ENCODE measurements at places on chromosomes 6 and 20.

DNA sequence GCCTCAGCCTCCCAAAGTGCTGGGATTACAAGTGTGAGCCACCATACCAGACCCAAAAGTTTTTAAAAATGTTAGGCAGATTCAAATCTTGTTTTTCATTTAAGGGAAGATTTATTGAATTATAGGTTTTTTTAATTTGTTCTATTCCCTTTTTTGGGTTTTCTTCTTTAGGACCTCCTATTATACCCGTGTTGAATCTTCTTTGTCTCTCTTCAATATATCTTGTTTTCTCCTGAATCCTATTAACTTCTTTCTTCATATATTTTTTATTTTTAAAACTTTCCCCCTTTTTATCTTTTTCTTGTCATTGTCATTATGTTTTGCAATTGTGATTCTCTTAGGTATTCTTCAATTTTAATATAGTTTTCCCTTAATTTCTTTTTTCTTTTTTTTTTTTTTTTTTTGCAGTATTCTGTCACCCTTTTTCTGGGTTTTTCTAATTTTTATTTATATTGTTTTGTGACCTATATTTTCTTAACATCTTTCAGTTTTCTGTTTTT, 45.9 kb upstream of the NOP56 start:
- DNase-seq = no peak

DNA sequence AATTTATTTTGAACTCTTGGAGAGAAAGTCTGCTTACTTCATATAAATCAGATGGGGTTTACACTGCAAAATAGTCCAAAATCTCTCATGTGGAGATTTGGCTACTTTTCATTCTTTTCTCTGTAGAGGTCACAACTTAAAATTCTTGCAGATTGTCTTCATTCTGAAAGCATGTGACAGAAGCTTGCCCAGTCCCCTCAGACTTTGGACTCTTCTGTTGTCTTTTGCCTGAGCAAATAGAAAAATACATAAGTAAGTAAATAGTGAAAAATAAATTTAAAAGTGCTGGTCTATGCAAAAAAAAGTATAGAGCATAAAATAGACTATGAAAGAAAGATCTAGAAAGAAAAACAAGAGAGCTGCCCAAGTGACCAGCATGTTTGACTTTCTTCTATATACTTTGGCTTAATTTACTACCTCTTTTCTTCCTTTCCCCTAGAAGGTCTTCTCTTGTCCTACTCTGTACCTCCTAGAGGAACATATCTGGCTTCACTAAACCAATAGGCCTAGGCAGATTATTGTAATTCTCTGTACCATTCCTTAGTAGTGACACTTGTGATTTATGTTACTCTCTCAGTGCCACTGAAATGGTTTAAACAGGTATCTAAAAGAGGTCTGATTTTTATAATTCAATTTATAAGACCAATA, 260.9 kb downstream of the TENT5A start:
- DNase-seq = no peak

DNA sequence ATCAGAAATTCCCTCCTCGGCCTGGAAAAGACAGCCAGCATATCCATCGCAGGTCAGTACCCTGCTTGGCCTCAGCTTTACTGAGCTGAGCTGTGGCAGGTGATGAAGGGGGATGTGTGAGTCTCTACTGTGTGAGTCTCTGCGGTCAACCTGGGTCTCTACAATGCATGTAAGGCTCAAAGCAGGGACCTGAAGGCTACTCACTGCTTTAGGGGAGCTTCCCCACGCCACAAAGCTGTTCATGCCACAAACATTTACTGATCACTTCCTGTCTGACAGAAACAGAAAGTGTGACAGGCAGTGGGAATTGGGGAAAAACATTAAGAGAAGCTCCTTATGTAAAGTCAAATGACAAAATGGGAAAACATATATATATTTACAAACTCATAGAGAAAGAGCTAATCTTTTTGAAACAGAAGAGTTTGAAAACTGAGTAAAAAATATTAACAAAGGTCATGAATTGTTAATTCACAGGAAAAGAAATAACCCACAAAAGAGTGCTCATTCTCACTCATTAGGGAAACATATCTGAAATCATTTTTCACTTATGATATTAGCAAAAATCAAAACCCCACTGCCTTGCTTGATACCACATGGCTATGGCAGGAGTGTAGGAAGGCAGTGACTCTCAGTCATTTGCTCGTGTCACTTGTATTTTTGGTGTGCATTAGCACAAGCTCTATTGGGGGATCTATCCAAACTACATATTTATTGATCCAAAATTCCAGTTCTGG, 5.8 kb downstream of the BTN3A3 start:
- no peak for DNase-seq

GRCh38 chr6:49524541-49524940, 24.8 kb downstream of the GLYATL3 start:
- no peak for DNase-seq

- DNase-seq = no peak
These were observed 58.5 kb downstream of the HS3ST5 start for GRCh38 chr6:114284281-114284680.

GRCh38 chr6:19839237-19839546, 2.0 kb downstream of the ID4 start:
- DNase-seq = no peak

DNA sequence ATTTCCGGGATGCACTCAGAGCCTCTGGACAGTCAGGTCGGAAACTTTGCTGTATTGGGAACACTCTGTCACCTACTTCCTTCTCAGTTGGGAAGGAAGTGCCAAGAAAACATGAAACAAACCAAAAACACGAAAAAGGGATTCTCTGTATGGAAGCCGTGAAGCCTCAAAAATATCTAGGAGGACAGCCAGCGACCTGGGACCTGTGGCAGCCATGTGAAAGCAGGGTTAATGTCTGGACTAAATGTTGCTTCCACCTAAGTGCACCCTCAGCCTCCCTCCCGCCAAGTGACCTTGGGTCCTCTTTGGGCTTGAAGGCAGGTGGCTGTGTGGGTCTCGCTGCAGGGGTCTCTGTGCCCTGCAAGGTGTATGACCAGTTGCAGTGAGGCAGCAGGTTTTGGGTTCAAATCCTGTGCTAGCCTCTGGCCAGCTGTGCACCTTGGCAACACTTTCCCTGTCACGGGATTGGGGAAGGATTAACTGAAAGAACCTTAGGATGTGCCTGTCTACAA, 851 bp downstream of the MAVS start:
- DNase-seq = no peak

DNA sequence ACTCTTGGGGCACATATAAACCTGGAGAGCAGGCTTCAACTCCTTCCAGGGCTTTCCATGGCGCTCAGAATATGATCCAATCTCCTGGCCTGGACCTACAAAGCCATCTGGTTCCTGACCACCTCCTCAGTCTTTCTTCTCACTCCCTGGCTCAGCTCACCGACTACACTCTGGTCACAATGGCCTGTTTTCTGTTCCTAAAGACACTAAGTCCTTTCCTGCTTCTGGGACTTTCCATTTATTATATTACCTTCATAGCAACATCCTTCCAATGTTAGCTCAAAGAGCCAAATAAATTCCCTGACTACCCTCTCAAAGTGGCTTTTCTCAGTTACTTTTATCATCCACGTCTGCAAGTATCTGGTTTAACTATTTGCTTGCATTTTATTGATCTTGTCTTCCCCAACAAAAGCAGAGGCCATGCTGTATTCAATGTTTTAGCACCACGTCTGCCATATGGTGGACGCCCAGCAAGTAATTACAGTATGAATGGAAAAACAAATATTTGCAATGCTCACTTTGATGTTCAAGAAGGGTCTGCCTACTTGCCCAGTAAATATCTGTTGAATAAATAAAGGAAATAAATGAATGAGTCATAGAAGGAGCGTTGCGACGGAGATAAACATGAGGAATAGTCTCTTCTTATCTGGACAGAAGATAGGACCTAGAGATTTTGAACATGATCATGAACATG, 328.4 kb downstream of the ESR1 start:
- no peak for DNase-seq

DNA sequence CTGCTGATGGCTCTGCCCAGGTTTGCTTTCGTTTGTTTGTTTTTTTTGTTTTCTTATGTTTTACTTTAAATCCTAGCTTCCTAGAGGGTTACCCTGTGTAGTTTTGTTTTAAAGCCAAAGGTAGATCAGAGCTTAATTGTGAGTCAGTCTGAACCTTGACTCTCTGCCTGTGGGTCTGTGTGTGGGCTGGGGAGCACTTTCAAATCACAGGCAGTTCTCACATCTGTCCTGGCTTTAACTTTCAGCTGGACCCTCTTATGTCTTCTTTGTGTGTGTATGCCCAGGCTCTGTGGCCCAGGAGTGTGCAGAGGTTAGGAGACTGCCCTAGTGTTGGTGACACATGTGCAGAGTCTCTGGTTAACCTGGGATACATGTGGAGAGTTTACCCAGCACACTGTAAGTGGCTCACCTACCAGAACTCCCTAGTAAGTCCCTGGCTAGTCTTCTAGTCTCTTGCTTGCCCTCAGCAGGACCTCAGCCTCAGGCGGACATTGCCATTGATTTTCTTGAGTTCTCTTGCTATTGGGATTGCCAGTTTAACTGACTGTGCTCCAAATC, 19.0 kb downstream of the HIVEP1 start:
- DNase-seq = no peak

DNA sequence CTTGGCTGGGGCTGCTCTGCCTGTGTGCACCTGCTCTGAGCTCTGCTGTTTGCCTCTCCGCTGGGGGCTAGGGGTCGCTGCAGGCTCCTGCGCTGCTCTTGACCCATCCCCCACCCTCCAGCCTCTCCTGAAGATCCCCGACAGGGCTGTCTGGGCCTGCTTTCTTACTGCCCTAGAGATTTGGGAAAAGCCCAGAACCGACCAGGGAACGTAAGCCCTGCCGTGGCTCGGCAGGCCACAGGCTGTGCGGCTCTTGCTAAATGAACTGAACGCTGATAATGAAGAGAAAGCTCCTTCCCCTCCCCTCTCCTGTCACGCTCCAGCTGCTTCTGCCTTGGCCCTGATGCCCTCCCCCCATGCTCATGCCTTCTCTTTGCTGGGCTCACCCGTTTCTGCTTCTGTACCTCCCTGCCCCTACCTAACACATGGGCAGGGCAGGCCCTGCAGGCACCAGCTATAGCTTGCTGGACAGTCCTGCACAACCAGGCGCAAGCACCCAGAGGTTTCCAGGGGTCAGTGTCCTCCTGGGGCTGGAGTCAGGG, 32.0 kb upstream of the PCMTD2 start:
- DNase-seq = no peak

DNA sequence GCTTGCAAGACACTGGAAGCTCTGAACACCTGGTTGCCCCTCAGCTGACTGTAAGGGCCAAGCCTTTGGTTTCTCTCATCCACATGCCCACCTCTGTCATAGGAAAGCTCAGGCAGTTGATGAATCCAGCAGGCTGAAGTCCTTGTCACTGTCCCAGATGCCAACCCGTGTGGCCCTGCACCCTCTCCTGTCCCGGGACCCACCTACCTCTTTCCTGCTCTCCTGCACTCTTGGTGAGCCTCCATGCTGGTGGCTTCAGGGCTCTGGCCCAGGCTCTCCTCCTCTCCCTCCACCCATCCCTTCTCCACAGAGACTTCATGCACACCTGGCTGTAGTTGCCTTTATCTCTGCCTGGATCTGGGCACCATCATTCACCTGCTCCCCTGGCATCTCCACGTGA, 4.0 kb upstream of the GID8 start:
- DNase-seq = no peak

DNA sequence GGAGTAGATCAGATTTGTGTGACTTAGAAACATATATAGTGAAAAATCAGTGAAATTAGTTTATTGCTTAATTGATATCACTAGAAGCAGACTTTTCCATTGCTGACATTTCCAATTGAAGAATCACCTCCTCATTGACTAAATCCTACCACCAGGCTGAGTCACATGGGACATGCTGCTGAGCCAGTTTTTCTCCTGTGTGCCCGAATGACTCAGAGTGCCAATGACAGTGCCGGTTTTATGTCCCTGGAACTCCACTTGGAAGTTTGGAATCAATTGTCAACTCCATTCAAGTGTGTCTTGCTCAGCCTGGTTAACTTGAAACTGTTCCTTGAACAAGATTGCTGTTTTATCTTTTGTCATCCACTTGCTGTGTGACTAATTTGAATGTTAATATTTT, 316.1 kb upstream of the PRDM1 start:
- no peak for DNase-seq

DNA sequence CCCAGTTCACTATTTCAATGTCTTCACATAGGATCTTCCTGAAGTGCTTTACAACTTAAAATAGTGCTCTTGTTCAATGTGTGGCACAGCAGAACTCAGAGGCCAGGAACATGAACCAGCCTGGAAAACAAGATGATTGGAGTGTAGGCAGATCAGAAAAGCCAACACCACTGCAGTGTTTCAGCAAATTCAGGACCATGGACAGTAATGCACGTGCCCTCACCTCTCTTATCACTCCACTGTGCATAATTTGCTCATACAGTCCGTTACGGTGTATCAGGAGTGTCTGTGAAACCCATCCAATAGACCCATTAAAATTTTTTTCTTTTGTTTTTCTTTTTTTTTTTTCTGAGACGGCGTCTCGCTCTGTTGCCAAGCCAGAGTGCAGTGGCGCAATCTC, 27.6 kb upstream of the HACE1 start:
- DNase-seq = no peak

DNA sequence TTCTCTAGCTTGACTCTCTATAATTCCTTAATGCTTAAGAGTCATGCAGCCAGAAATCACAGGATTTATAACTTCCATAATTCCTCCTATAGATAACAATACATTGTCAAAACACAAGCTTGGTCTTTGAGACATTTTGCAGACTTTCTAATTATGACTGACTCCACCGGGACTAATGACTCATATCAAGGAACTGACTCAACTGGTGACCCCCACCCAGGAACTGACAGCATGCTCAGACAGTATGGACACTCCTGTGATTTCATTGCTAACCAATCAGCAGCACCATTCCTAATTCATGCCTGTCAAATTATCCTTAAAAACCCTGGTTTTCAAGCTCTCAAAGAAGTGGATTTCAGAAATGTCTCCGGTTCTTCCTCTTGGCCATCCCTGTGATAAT, 670.5 kb upstream of the IMPG1 start:
- DNase-seq = no peak

- DNase-seq = no peak
These were observed 45.9 kb downstream of the PSMG4 start for GRCh38 chr6:3304500-3305215.

GRCh38 chr6:12170351-12171092, 119.6 kb upstream of the EDN1 start:
- DNase-seq = no peak

Measured in C1 segment of cervical spinal cord (tissue), 14 donors.